SW 1271 (cell line): ENCODE measurements at places on chromosomes 6 and 20.

DNA sequence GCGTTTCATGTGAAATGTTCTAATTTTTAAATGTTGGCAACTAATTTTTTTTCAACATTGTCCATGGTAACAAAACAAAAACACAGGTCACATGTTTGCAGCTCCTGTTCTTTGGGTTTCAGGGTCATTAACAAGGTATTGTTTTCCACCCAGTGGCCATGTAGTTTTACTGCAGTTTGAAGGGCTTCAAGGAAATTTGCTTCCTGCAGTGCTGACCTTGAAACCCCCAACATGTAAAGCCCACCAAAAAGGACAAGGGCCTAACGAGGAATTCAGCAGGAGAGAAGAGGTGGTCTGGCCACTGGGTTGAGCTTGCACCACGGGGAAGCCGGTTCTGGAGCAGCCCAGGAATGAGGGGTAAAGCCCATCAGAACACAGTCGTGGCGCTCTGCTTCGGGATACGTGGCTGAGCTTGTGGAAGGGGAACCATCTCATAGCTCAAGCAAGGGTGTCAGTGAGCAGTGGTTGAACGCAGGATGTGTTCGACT, 13.9 kb upstream of the KLHL31 start:
- no peak for DNase-seq

GRCh38 chr6:168345896-168346754, 26.5 kb upstream of the DACT2 start:
- no peak for DNase-seq

DNA sequence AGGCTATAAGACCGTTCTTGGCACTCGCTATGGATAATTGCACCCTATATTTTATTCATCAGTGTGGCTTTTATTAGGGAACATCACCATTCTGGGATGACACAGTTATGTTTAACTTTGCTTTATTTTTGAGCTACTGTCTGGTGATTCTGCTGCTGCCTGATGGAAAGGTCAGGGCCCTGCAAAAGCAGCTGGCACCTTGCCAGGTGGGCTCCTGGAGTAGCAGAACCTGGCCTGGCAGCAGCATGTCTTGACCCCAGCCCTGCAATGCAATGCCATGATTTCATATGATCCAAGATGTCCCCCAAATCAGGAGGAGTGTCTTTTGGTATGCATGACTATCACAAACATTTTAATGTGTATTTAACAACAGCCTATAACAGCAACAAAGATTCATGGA, 228.4 kb upstream of the RSPO3 start:
- DNase-seq, result no peak

GRCh38 chr6:106141441-106142237, 55.5 kb downstream of the PRDM1 start:
- no peak for DNase-seq

GRCh38 chr6:35776364-35777215, at the start of gene CLPSL2:
TSS of gene CLPSL2 (plus strand) at chr6:35776598. CDS start at chr6:35776619, 21 bp downstream.
- DNase-seq, result no peak

DNA sequence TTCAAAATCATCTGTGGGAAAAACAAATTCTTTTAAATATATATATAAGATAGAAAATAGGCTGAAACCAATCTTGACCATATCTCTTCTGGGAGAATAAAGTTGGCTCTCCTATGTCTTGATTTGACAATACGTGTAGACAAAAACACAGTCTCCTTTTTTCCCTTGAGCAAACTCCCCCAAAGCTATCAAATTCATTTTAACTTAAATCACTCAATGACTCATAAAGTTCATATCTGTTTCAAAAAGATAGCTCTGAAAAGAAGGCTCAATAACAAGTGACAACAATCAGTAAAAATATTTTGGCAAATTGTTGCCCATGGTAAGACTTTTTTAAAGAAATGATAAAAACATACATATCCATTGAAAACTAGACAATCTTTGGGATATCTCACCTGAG, 236.0 kb upstream of the TENT5A start:
- no peak for DNase-seq

DNA sequence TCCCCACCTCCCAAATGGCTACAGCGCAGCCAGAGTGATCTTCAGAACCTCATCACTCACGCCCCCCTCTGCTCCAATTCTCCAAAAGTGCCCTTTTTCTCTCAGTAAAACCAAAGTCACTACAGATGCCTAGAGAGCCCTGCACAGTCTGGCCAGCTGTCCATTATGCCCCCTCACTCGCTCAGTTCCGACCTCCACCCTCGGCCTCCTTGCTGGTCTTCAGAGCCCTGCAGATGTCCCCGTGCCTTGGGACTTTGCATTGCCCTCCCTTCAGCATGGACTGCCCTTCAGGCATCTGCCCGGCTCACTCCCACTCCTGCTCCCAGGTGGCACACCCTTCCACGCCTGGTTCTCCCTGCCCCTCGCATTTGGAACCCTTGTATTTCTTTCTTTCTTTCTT, 1.1 kb upstream of the RAET1E start:
- DNase-seq, result no peak

GRCh38 chr6:27608916-27609883, 136.3 kb upstream of the ZNF184 start:
- peak; percentile 61 for DNase-seq

GRCh38 chr6:48027704-48028435, 83.1 kb downstream of the PTCHD4 start:
- no peak for DNase-seq

DNA sequence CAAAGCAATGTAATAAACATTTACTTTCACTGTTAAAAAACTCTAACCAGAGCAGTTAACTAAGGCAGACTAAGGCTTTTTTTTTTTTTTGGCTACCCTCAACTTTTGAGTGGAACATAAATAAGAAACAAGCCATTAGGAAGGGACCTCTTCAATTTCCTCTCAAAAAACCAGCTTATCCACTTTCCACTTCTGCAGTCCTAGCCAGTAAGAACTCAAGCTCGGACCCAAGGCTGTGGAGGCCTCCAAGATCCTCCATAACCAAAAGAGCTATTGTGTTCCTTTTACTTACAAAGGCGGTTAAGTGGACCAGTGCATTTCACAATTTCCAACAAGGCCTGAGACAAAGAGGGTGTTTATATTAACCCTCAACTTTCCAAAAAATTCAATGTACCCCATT, 5.3 kb downstream of the KCNK5 start:
- DNase-seq, result no peak

DNA sequence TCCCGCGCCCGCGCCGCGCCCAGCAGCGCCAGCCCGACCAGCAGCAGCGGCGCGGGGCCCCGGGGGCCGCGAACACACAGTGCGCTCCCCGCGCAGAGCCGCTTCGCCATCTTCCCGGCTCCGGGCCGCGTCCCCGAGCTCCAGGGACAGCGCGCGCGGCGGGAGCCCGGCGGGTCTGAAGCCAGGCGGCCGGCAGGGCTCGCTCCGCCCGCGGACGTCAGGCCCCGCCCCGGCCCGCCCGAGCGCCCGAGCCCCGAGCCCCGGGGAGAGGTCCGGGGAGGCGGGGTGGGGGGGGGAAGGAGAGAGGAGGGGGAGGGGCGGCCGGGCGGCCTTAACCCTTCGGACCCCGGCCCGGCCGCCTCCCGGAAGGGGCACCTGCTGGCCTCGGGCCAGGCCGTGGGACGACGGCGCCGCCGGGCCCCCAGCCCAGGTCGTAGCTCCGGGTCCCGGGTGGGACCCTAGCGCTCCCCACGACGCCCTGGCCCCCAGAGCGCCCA, at the start of gene LAMA5:
TSS of gene LAMA5 (minus strand) at position 177 of the 497 bp plus-strand sequence. CDS start at position 110, 67 bp downstream.
- peak; percentile 37 for DNase-seq

DNA sequence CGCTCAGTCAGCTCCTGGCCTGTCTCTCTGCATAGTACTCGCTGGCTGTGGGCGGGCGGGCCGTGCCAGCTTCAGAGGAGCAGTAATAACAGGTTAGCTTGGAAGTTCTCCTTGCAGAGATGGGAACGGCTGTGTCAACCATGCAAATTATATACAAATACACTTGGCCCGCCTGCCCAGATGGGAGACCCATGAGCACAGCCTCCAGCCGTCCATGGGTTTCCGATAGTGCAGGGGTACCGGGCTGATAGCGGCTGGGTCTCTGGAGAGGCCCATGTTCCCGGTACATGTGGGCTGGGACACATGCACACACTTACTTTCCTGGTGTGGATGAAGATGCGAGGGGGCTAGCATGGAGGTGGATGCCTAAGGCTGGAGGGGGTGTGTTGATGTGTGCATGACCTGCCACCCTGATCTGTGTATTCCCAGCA, 12.8 kb upstream of the ZNF831 start:
- DNase-seq, result no peak

GRCh38 chr6:70124882-70125545, 177.9 kb downstream of the COL9A1 start:
- no peak for DNase-seq

DNA sequence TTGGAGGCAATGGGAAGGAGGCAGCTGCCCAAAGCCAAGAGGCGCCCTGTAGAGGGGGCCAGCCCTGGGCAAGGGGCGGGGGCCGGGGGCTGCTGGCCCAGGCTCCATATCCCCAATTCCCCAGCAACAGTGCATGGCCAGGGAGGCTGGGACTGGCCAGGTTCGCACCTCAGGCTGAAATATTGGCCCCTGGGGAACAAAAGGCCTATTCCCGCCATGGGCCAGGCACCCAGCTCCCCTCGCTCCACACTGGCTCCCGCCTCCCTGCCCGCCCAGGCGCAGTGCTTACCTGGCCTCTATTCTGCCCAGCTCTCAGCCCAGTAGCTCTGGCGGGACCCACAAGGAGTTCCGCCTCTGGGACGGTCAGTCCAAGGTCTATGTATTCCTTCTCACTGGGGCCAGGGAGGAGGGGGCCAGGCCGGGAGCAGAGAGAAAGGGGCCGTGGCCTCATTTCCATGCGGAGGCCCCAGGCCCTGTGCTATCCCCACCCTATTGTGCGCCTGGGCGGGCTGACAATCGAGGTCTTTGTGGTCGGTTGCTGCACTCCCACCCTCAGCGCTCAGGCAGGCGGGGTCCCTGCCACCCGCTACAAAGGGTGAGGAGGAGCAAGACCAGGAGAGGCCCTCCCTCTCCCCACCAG, 42.3 kb downstream of the YTHDF1 start:
- DNase-seq, result no peak

- DNase-seq, result no peak
Measured at GRCh38 chr20:23926944-23927872, 47.7 kb upstream of the CST5 start.

- no peak for DNase-seq
Measured at GRCh38 chr6:20533746-20534294, 437 bp upstream of the CDKAL1 start.

GRCh38 chr6:71403422-71404134, 115.0 kb downstream of the OGFRL1 start:
- DNase-seq, result no peak
